HFFc6 (cell line): ENCODE measurements at places on chromosomes 16 and 17. TPM values are rescaled to one million over a fixed set of nuclear protein-coding genes. Genes with fewer than 3 reads are reported as not detected.

DNA sequence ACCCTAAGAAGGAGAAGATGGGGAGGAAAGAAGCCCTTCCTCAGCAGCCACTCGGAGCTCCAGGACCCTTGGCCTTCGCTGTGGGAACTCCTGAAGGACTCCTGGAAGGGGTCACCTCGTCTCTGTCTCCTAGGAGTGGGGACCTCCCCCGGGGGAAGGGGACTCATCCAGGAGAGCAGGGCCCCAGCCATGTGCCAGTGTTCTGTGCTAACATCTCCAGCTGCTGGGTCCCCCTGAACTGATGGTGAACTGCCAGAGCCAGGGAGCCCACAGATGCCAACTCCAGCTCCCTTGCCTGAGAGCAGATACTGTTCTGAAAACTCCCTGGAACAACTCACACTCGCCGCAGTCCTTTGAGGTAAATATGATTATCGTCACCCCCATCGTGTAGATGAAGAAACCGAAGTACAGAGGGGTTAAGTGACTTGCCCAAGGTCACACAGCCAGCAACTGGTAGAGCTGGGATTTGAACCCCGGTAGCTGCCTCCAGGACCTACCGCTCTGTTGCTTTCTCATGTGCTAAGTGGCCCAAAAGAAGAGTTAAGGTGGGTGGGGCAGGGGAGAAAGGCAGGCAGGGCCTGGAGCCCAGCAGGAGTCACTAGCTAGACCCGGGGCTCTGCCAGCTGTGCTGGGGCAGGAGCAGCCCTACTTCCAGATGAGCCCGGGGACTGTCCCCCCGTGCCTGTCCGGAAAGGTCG, 10.5 kb downstream of the TIMM22 start:
- no peak for DNase-seq

DNA sequence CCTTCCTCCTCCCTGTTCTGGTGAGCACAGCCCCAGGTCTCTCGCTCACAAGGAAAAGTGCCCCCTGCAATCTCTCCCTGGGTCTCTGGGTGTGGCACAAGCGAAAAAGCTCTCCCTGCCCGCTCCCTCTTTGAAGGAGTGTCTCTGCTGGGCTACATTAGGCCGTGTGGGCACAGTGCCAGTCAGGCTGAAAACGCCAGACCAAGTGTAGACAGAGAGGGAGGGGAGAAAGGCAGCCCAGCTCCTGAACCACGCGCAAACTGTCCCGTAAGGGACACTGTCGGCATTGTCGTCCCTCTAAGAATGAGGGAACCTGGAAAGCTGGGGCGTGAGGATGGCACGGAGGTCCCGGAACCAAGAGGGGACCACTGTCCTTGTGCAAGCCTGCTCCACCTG, 3.9 kb downstream of the SMIM5 start:
- DNase-seq = no peak

- DNase-seq = peak; percentile 34
Observed at GRCh38 chr16:69077251-69077650, 28.2 kb upstream of the HAS3 start.

GRCh38 chr17:62030264-62030663, 34.8 kb downstream of the MED13 start:
- no peak for DNase-seq

The SLFN12 gene
- 31.2 to 34.7 TPM (median 33.9 TPM) in 3 replicates for total RNA-seq

The PNMT gene
- total RNA-seq = not detected in 3 replicates

The CCDC144A gene
- 0.24 to 0.31 TPM in 2 of 3 replicates, not detected in the other for total RNA-seq

The IL34 gene
- 0.16 TPM in 1 of 3 replicates, not detected in the others for total RNA-seq

The CES1 gene
- total RNA-seq = not detected in 3 replicates
